ENCODE measurements at places on chromosomes 7 and 10.

- no peak for DNase-seq
These were observed 35.4 kb downstream of the MASTL start for GRCh38 chr10:27190508-27190907.

GRCh38 chr7:99106821-99107241, 37.1 kb downstream of the SMURF1 start:
- DNase-seq, result no peak

- DNase-seq, result peak; percentile 31
These were observed 260.3 kb downstream of the SNX13 start for GRCh38 chr7:17680026-17680425.

DNA sequence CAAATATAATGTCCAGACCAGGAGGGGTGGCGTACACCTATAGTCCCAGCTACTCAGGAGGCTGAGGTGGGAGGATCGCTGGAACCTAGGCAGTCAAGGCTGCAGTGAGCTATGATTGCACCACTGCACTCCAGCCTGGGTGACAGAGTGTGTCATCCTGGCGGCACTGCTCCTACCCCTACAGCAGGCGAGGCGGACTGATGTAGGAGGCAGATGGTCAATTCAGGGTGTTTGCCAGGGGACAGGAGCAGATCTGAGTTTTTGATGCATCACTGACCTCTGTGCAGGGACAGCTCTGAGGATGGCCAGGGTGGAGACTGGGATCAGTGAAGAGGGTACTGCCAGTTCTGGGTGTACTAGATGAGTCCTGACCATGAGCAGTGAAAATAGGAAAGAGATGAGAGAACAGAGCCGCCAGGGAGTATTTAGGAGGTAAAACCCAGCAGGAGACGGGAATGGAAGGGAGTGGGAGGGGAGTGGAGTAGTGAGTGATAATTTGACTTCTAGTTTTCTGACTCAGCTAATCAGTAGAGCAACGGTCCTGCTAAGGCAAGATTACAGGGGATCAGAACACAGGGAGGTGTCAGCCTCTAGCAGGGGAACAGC, 75.3 kb downstream of the HIP1 start:
- DNase-seq, result no peak

GRCh38 chr10:51394039-51394438, 305.4 kb downstream of the CSTF2T start:
- no peak for DNase-seq

GRCh38 chr7:73618538-73618937, 5.8 kb downstream of the MLXIPL start:
- no peak for DNase-seq

DNA sequence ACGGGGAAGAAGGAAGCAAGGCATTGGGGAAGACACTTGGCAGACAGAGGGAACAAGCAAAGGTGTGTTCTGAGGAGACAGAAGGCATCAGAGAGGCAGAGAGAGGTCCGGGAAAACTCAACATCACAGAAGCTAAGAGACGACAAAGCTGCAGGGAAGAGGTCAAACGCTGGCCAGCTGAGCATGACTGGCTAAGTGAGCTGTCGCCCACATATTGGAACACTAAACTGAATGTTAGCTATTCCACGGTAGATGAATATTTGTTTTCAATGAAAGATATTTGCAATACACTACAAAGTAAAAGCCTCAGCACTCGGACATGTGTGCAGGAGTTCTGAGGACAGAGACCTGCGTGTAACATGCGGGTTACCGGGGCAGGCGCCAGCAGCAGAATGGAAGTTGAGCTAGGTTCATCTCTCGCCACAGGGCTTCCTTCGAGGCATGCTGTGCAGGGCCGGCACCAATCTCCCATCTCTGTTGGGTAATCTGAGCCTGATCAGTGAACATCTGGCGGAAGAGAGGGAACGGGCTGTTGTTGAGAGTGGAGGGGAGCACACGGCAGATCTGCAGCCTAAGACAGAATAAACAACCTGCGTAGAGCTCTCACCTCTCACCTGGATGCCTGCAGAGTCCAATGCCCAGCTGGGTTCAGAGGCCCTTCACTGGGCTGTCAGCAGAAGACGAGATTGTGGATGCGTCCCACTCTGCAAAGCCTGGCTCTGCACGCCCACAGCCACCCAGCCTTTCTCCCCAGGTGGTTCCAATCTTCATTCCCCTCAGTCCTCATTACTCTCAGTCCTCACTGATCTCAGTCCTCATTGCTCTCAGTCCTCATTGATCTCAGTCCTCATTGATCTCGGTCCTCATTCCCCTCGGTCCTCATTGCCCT, 35.9 kb downstream of the INSIG1 start:
- no peak for DNase-seq

- no peak for DNase-seq
These were observed 335.6 kb upstream of the HGF start for GRCh38 chr7:82105463-82105862.

- no peak for DNase-seq
These were observed 273.5 kb downstream of the TCERG1L start for GRCh38 chr10:131038056-131038455.

- no peak for DNase-seq
These were observed 225.0 kb downstream of the CTNNA3 start for GRCh38 chr10:67471022-67471421.

DNA sequence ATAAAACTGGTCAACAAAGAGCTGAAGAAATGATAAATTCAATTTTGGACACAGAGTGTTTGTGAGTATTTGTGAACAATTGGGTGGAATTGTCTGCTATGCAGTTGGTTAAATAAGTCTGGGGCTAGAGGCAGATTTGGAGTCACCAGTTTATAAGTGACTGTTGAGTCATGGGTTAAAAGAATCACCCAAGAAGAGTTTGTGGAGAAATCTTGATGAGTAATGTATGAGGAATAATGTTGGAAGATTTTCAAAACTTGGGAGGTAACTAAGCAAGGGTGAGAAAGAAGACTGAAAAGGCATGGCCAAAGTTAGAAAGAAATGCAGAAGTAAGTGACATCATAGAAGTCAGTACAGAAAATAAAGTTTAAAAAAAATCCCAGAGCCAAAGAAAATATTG, 750.7 kb downstream of the MAGI2 start:
- DNase-seq, result no peak

GRCh38 chr10:60134548-60134947, 228.2 kb upstream of the CCDC6 start:
- no peak for DNase-seq

GRCh38 chr7:99097730-99098129, 46.2 kb downstream of the SMURF1 start:
- DNase-seq, result no peak

- DNase-seq, result no peak
These were observed 7.7 kb upstream of the OPN1SW start for GRCh38 chr7:128783143-128783861.

- no peak for DNase-seq
These were observed 100.7 kb upstream of the WAC start for GRCh38 chr10:28432210-28432676.

DNA sequence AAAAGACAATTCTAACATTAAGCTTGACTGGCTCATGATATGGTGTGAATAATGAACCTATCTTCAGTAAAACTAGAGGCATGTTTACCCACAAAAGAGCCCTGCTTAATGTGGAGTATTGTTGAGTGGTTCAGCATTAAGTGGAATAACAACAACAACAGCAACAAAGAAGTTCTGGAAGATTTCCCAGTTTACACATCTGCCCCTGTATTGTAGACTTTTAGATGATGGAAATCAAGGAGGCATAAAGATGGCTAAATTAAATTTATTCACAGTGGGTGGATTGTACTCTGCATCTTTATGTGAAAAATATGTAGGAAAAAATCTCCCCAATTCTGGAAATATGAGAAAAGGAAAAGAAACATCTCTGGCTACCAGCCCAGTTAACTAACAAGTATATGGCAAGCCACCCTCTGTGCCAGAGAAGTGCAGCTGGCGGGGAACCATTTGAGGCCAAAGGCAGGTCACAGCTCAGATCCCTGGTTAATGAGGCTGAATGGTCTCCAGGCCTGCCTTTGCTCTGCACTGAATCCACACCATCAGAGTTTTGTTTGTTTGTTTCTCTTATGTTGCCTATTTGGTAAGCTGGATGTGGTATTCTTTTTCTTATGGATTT, 186.0 kb downstream of the SEMA3D start:
- no peak for DNase-seq

DNA sequence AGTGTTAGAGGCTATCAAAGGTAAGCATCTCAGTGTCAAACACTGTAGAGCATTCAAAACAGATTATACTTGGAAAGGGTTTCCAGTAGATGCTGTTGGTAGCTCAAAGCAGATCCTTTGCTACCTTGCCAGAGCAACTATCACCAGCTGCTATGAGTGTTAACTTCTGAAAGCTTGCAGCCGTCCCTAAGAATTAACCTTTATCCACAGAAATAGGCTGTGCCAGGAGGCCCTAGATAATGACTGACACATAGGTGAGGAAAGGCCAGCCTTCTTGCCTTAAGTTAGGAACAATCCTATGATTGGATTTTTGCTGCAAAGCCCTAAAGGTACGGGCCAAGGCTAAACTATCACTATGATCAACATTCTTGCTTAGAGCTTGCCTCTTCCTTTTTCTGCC, 263.2 kb downstream of the DGKB start:
- no peak for DNase-seq

GRCh38 chr7:77338260-77338659, 77.9 kb downstream of the GSAP start:
- DNase-seq, result no peak

DNA sequence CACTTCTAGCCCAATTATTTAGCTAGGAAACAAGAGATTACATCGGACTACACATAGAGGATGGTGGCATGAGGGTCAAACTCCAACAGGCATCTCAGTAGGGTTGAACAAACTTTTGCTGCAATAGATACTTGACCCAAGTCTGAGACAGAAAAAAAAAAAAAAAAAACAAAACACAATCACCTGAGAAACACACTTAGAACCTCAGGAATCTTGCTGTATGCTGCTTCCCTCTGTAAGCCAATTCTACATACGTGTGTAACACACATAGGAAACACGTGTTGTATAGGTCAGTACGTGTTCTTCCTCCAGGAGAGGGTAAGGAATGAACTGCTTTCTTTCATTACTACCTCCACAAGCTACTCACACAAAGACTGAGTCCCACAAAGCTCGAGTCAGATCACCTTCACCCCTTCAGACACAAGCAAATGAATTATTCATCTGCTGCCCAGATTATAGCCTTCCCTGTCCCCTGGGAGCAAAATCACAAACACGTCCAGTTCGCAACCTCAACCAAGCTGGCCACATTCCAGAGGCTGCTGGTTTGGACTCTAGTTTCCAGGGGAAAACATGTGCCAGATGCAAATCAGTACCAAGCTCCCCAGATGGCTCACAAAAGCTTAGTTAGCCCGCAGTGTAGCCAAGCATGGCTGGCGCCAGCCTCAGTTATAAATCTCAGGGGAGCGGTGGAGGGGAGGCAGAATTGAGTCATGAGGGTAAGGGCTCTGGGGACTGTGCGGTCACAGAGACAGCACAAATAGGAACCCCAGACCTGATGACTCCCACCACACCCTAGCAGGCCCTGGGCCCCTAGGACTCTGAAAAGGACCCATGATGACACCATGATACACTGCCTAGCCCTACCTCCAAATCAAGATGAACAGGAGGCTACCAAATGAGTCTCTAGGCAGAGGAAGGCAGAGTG, 15.1 kb downstream of the PSAP start:
- DNase-seq, result peak; percentile 42

GRCh38 chr10:126397640-126398382, 9.5 kb upstream of the ADAM12 start:
- no peak for DNase-seq

GRCh38 chr7:26525398-26526264, 234.0 kb downstream of the SNX10 start:
- DNase-seq, result no peak

GRCh38 chr10:43202224-43202656, 64.0 kb downstream of the CSGALNACT2 start:
- peak; percentile 20 for DNase-seq

DNA sequence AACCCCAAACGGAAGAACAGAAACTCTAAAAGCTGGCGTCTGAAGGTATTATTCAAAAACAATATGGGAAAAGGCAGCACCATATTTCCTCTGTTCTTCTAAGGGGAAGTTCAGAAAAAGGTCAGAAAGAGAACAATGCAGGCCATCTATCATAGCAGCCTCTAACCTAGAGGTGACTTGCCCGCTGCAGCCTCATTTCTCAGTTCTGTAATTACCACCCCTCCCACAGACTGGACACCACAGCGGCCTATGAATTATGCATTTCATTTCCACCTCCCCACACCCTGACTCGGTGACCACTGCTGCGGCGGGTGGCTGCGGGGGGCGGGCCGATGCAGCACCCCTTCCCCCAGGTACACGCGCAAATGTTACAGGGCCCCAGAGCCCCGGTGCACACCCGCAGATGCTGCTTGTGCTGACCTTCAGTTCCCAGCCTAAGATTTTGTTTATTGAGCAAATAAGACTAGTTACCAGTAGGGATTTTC, 125.5 kb downstream of the CLEC2L start:
- no peak for DNase-seq

GRCh38 chr7:76997381-76998284, 34.5 kb downstream of the SPDYE17 start:
- DNase-seq, result no peak

DNA sequence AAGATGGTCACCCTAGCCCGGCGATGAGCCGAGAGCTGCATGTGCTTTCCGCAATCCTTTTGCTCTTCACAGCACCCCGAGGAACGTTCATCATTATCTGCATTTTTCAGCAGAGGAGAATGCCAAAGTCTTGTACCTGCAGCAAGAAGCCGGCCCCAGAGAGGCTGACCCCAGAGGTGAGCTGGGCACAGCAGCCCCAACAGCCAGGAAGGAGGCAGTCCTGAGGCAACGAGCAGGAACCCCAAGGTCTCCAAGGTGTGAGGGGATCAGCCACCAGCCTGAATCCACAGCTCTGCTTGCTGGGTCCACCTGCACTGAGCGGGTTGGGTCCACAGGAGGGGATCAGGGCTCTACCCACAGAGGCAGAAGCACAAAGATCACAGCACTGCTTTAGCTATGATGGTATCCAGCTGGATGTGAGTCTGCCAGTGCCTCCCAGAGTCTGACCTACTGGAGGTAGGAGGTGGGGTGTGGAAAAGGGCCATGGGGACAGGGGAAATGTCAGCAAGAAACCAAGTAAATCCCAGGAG, 16.8 kb upstream of the GDF10 start:
- no peak for DNase-seq

DNA sequence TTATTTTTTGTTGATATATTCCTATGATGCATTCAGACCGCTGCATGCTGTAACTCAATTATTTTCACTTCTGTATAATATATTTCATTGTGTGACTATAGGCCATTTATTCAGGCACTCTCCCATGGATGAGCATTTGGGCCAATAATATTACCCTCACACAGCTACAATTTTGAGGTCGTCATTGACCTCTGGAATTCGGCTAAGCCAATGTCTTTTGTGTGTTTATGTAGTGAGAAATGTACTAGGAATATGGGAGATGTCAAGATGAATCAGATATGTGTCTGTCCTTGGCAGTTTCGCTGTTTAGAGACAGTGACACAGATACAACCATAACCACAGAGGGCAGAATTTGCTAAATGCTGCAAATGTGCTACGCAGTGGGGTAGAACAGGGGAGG, 474.2 kb downstream of the ADRA2A start:
- no peak for DNase-seq

- DNase-seq, result no peak
These were observed 130.9 kb downstream of the CHN2 start for GRCh38 chr7:29325476-29325875.

GRCh38 chr7:88337572-88337971, 30.9 kb upstream of the STEAP4 start:
- DNase-seq, result no peak
